Kidney epithelial cell (primary cell): ENCODE measurements at places on chromosomes 4 and X. TPM values are rescaled to one million over a fixed set of nuclear protein-coding genes. Genes with fewer than 3 reads are reported as not detected.

RAB33A gene
- total RNA-seq: 3.2 and 3.6 TPM in 2 replicates

RASGEF1B gene
- total RNA-seq: 13.6 and 14.0 TPM in 2 replicates

XG gene
- total RNA-seq: 0.07 and 0.33 TPM in 2 replicates

RAB9A gene
- total RNA-seq: 30.5 and 39.0 TPM in 2 replicates

NDP gene
- not detected in 2 replicates for total RNA-seq

NUP62CL gene
- 1.6 and 1.8 TPM in 2 replicates for total RNA-seq

REPS2 gene
- total RNA-seq: 1.3 and 1.8 TPM in 2 replicates

HS6ST2 gene
- total RNA-seq: 6.6 and 8.4 TPM in 2 replicates

CDX4 gene
- total RNA-seq: not detected in 2 replicates

UGT2A2 gene
- total RNA-seq: not detected in 2 replicates

SPANXA2 gene
- 0.41 TPM in 1 of 2 replicates, not detected in the other for total RNA-seq

STAG2 gene
- 29.2 and 35.1 TPM in 2 replicates for total RNA-seq

SPANXC gene
- not detected in 2 replicates for total RNA-seq

NEIL3 gene
- total RNA-seq: 2.1 TPM in 2 replicates

HOPX gene
- total RNA-seq: 0.96 and 3.0 TPM in 2 replicates

LRAT gene
- total RNA-seq: 1.1 and 1.2 TPM in 2 replicates

FAM9B gene
- total RNA-seq: not detected in 2 replicates

PLRG1 gene
- total RNA-seq: 75.5 and 83.4 TPM in 2 replicates

MAGEA11 gene
- not detected in 2 replicates for total RNA-seq

AREG gene
- 95.3 and 98.0 TPM in 2 replicates for total RNA-seq

COX7B2 gene
- total RNA-seq: not detected in 2 replicates

ETNPPL gene
- 0.04 TPM in 1 of 2 replicates, not detected in the other for total RNA-seq

LYAR gene
- 17.9 and 21.0 TPM in 2 replicates for total RNA-seq

PNMA6A gene
- total RNA-seq: 7.8 and 7.9 TPM in 2 replicates

USP51 gene
- 2.0 and 2.1 TPM in 2 replicates for total RNA-seq

ALPK1 gene
- total RNA-seq: 12.5 and 19.7 TPM in 2 replicates

AGTR2 gene
- total RNA-seq: 0.07 and 0.33 TPM in 2 replicates

FHDC1 gene
- total RNA-seq: 3.1 and 3.7 TPM in 2 replicates

PDCL2 gene
- not detected in 2 replicates for total RNA-seq

ARHGAP24 gene
- total RNA-seq: 6.5 and 9.6 TPM in 2 replicates

DUSP21 gene
- not detected in 2 replicates for total RNA-seq

HCCS gene
- total RNA-seq: 16.6 and 17.0 TPM in 2 replicates

ASB11 gene
- not detected in 2 replicates for total RNA-seq

F9 gene
- not detected in 2 replicates for total RNA-seq

METTL14 gene
- 42.2 and 52.1 TPM in 2 replicates for total RNA-seq

HTR2C gene
- total RNA-seq: not detected in 2 replicates

LUZP4 gene
- total RNA-seq: not detected in 2 replicates

ADH7 gene
- not detected in 2 replicates for total RNA-seq

GK2 gene
- not detected in 2 replicates for total RNA-seq
